ENCODE measurements at places on chromosomes 4 and X. TPM values are rescaled to one million over a fixed set of nuclear protein-coding genes. Genes with fewer than 3 reads are reported as not detected.

GPC3 gene
- 73.0 TPM for polyA plus RNA-seq

SYNPO2 gene
- 7.7 TPM for polyA plus RNA-seq

PORCN gene
- polyA plus RNA-seq, result 25.7 TPM

SYN1 gene
- 182 TPM for polyA plus RNA-seq

GRCh38 chr4:106334741-106335470, 18.6 kb downstream of the AIMP1 start:
- no peak for DNase-seq

DNA sequence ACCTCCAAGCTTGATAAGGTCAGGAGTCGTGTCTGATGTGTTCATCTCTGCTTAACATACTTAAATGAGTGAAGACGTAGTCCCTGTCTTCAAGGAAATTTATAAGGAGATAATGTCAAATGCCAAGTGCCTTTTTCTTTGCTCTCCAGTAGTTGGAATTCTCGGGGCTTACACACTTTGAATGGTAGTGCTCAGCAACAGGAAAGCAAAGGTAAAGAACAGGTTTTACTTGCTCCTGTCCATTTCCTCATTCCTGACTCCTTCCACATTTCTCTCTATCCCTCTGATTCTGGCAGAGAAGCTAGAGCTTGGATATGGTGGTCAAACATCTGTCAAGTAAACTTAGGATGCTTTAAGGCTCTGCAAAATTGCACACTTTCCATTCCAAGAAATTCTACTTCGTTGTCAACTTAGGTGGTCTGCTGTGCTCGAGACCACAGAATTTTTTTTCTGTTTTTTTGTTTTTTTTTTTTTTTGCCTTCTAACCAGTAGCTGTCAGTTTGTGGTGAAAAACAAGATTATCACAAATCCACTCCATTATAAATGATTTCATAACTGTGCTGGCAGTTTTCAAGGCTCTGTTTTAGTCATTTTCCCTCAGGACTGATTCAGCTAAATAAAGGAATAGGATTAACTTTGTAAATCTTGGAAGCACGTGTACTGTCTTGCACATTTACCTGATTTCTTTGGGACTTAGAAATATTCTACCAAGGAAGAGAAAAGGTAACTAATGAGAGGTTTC, 180.8 kb upstream of the ANXA3 start:
- DNase-seq, result no peak

DNA sequence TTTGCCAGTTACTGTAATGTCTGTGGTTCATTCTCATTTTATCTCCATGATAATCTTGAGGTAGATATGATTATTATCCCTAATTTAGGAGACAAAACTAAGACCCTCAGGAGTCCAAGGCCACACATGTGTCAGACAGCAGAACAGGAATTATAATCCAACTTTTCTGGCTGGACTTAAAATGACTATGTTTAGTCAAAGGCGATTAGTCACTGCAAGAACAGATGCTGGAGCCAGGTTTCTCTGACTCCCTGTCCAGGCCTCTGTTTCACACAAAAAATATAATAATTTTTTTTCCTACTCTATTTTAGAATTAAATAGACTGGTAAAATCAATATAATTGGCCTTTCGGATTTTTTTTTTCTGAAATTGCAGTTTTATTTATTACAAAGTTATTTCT, 56.7 kb upstream of the TMEM131L start:
- no peak for DNase-seq

- no peak for DNase-seq
Measured at GRCh38 chr4:53476232-53477037, 99.0 kb downstream of the FIP1L1 start.

DNA sequence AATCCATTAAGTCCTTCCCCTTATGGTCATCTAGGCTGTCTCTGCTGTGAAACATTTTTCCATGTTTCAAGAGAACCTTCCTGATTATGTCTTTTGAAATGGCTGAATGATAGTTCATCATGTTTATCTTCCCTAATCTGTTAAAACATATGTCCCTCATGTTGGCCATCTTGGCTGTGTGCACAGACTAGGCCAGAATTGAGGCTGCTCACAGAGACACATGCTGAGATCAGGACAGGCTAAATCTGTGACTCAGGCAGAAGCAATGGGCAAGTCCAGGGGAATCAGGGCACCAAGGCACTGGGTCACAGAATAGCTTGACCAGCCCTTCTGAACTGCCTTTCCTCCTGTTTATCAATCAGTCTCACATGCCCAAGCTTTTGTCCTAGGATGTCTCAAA, 78.3 kb downstream of the FHDC1 start:
- no peak for DNase-seq

DNA sequence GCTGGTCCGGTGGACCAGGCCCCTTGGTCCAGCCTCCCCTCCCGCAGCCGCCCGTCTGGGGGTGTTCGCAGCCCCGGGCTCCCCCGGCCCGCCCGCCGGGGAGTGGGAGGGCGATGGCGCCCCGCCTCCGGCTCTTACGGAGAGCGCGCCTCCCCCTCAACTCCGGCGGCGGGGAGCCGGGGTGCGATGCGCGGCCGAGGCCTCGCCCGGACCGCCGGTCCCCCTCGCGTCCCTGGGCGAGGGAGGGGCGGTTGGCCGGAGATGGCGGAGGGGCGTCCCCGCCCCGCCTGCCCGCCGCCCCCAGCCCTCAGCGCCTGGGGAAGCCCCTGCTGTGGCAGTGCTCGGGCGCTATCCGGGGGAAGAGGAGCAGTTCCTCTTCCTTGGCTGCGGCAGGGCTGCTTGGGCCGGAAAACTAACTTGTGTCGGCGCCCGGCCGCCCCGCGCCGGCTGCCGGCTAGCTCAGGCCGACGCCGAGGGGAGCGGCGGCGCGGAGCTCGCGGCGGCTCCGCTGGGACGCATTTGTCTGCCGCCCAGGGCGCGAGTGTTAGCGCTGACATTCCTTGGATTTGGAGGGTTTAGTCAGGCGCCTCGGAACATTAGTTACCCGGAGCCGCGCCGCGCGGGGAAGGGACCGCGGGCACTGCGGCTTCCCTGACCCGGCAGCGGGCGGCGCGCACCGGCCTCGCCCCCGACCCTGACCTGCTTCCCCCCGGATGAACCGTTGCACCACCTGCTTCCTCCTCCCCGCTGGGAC, 994 bp downstream of the GALNT7 start:
- peak; percentile 33 for DNase-seq

DNA sequence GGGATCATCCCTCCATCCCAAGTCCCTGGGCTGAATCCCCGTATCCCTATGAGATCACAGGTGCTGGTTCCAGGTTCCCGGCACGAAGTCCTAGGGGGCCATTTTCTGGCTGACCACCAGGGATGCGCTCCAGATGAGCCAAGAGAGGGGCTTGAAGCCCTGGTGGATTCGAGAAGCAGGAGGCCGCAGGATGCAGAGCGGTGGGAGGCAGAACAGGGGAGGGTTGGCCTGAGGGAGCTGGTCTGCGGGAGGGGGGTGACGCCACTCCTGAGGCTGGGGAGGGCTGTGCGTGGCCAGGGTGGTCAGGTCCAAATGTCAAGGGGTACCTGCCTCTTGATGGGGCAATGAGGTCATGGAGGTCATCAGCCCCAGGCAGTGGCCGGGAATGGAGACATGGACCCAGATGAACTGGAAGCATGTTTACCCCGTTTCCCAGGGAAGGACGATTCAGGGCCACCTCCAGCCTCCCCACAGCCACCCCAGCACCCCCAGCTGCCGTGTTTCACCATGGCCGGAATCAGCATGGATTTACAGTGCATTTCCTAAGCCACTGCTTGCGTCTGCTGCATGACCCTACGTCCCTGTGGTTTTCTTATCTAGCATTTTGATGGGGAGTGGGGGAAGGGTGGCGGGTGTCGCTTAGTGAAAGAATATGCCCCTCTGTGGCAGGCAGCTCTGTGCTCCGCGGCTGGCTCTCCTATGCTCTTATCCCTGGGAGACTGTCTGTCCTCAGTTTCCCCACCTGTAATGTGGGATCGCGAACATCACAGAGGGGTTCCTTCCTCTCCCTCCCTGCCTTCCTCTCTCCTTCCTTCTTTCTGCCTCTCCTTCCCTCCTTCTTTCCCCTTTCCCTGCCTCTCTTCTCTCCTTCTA, 17.0 kb upstream of the HTRA3 start:
- DNase-seq, result no peak

GRCh38 chrX:63421411-63421810, 70.3 kb upstream of the SPIN4 start:
- no peak for DNase-seq

DNA sequence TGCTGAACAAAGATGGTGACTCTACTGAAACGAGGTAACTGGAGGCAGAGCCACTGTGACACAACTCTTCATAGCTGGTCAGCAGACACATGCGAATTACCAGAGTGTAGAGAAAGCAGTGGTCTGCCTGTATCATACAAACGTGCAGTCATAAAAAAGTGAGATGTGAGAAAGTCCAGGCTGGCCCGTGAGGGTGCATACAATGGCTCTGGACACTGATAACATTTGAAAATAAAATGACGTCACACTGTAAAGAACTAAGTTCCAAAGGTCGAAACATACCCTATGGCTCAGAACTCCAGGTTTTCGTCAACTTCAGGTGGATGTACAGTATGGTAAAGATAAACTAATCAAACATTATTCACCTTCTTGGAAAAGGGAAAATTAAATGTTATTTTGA, 95.7 kb downstream of the SHISA3 start:
- no peak for DNase-seq

DNA sequence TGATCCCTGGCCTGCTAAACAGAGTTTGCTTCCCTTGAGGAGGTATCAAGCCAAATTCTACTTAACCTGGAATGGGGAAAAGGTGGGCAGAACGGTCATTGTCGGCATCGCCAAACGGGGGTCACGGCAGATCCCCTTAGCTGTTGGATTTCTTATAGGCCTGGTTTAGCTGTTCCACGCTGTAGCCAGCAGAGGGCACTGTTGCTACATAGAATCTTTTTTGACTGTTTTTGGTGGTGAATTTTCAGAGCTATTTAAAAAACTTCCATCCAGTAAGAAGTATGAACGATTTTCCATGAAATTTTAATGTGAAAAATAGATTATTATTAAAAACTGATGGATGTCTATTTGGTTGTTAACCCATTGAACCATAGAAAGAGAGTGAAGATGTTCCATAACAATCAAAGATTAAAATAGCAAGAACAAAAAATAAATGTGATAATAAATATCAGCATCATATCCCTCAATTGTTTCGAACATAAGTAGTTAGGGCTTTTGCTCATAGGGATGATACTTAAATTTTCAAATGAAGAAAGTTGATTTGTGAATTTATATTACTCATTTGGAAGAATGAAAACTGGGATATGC, 56.6 kb downstream of the LINC00632 start:
- peak; percentile 92 for DNase-seq

- no peak for DNase-seq
Measured at GRCh38 chrX:12790885-12791256, 341 bp upstream of the PRPS2 start.

GRCh38 chr4:182018691-182019090, 224.5 kb upstream of the TENM3 start:
- DNase-seq, result no peak

DNA sequence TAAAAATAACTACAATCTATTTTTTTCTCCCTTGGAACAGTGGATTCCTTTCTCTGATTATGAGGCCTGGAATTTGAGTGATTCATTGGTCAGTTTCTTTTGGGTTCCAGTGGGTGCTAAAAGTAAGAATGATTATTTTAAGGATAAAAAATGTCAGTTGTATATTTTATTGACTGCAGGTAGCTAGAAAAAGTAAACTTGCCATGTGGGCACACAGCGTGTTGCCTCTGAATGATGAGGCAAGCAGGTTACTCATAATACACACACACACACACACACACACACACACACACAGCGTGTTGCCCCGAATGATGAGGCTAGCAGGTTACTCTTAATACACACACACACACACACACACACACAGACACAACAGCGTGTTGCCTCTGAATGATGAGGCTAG, 13.8 kb downstream of the GALNT7 start:
- no peak for DNase-seq

Data from spinal cord (tissue), 10 donors.